Progenitor cell of endocrine pancreas (in vitro differentiated cells): ENCODE measurements at places on chromosomes 13 and 19.
A peak's percentile ranks its signal among the peaks of the same experiment; 100 is the strongest.

- no peaks in the 10 kb centered on the region for H3K27me3 ChIP-seq
- no peak for DNase-seq
- H3K4me3 ChIP-seq, result no peak overlapping the region
- peaks cover 26% of the 10 kb centered on the region for H3K36me3 ChIP-seq
Measured at GRCh38 chr19:4052993-4053422, 13.7 kb downstream of the ZBTB7A start.

- no peak for DNase-seq
- H3K36me3 ChIP-seq, result peaks cover 17% of the 10 kb centered on the region
- H3K27ac ChIP-seq, result peak overlapping the region; percentile 50
- H3K4me1 ChIP-seq, result peaks cover 17% of the 10 kb centered on the region
- H3K27me3 ChIP-seq, result no peaks in the 10 kb centered on the region
- no peak overlapping the region for H3K4me3 ChIP-seq
Measured at GRCh38 chr13:52034616-52035226, 10.2 kb downstream of the UTP14C start.

DNA sequence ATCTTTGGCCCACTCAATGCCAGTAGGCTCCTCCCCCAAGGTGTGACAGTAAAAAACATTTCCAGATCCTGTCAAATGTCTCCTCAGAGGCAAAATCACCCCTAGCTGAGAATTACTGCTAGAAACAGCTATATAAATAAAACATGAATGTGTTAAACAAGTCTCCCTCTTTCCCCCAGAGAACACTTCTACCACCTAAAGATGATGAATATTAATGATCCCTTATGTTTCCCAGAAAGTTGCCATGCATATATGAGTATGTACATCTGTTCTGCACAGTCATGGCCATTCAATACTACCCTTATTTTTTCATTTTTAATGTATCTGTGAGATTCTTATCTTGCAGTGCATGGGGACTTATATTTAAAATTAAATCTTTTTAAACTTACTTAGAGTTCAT is 230.0 kb downstream of the SHISA2 start:
- no peaks in the 10 kb centered on the region for H3K27me3 ChIP-seq
- H3K36me3 ChIP-seq, result peaks cover 1% of the 10 kb centered on the region
- no peak overlapping the region for H3K27ac ChIP-seq
- H3K4me3 ChIP-seq, result no peak overlapping the region
- peaks cover 3% of the 10 kb centered on the region for H3K4me1 ChIP-seq

DNA sequence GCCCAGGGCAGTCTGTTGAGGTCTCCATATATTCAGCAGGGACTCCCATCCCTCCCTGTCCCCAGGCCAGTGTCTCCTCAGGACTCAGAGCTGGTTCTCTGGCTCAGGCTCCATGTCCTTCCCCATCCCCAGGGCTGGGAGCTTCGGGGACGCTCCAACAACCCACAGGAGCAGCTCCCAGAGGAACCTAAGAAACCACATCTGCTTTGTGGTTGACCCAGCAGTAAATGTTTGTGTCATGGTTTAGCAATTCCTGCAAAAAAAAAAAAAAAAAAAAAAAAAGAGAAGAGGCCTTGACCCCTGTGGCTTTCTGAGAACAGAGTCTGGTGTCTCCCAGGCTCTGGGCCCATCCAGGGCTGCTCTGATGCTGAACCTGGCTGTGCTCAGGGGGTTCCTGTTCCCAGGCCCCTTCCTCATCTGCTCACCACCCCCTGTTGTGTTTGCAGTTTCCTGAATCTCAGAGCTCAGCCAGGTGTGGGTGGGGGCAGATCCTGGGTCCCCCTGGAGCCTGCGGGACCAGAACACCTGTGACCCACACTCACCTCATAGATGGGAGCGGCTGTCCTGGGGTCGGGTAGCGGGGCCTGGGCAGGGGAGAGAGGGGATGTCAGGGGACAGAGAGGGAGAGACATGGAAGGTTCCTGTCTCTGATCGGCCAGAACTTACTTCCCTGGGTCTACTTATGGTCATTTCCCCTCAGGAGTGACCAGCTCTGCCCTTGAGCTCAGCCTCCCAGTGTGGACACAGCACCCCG is 25.2 kb upstream of the CEACAM1 start:
- H3K27me3 ChIP-seq, result peaks cover 4% of the 10 kb centered on the region
- H3K4me1 ChIP-seq, result peaks cover 6% of the 10 kb centered on the region
- peaks cover 5% of the 10 kb centered on the region for H3K36me3 ChIP-seq
- no peak overlapping the region for H3K4me3 ChIP-seq

GRCh38 chr13:41267106-41267505 is 3.7 kb upstream of the MTRF1 start:
- H3K27ac ChIP-seq, result no peak overlapping the region
- DNase-seq, result no peak
- no peak overlapping the region for H3K4me3 ChIP-seq
- peaks cover 8% of the 10 kb centered on the region for H3K36me3 ChIP-seq
- peaks cover 10% of the 10 kb centered on the region for H3K4me1 ChIP-seq

- no peak for DNase-seq
- no peaks in the 10 kb centered on the region for H3K36me3 ChIP-seq
- H3K4me1 ChIP-seq, result no peaks in the 10 kb centered on the region
Measured at GRCh38 chr13:36629057-36629385, 44.8 kb upstream of the SERTM1 start.

- no peaks in the 10 kb centered on the region for H3K27me3 ChIP-seq
- H3K4me1 ChIP-seq, result peaks cover 23% of the 10 kb centered on the region
- no peak overlapping the region for H3K4me3 ChIP-seq
- H3K27ac ChIP-seq, result no peak overlapping the region
- no peak for DNase-seq
- no peaks in the 10 kb centered on the region for H3K36me3 ChIP-seq
Measured at GRCh38 chr13:109844396-109844795, 58.0 kb upstream of the IRS2 start.

GRCh38 chr13:98279473-98280175 is 102.6 kb upstream of the RNF113B start:
- H3K27me3 ChIP-seq, result no peaks in the 10 kb centered on the region
- H3K4me1 ChIP-seq, result peaks cover 26% of the 10 kb centered on the region
- no peak for DNase-seq
- no peaks in the 10 kb centered on the region for H3K36me3 ChIP-seq
- no peak overlapping the region for H3K4me3 ChIP-seq

DNA sequence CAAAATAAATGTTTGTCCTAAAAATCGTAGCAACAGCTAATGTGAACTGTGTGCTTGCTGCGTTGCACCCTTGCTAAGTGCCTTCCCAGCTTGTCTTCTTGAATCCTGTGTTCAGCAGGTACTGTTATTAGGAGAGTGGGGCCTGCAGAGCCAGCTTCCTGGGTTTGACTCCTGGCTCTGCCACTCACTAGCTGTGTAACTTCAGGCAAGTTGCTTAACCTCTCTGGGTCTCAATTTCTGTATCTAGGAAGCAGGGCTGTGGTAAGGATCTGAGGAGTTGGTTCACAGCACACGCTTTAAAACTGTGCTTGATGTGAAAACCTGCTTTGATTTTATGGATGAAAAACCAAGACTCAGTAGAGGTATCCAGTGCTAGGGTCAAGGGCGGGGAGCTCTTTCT is 10.0 kb downstream of the NFIX start:
- no peak for DNase-seq
- no peak overlapping the region for H3K27ac ChIP-seq
- H3K36me3 ChIP-seq, result no peaks in the 10 kb centered on the region
- H3K4me3 ChIP-seq, result no peak overlapping the region

DNA sequence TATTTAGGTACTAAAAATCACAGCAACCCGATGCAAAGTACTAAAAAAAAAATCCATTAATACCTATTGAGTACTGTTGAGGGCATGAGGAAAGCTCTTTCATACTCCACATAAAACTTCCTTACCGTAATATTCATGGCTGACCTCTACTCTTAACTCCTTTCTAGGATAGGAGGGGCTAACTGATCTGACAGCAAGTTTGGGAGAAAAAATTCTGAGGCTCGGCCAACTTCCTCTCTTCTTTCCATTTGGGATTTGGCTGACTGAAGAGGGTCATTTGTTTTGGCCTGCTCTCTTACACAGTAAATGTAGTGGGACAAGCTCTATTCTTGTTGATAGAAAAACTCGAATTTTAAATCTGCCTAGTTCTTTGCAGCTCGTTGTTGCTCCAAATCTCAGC is 9.4 kb upstream of the USPL1 start:
- no peaks in the 10 kb centered on the region for H3K4me1 ChIP-seq
- peaks cover 1% of the 10 kb centered on the region for H3K36me3 ChIP-seq
- no peaks in the 10 kb centered on the region for H3K27me3 ChIP-seq
- H3K4me3 ChIP-seq, result no peak overlapping the region
- H3K27ac ChIP-seq, result no peak overlapping the region

DNA sequence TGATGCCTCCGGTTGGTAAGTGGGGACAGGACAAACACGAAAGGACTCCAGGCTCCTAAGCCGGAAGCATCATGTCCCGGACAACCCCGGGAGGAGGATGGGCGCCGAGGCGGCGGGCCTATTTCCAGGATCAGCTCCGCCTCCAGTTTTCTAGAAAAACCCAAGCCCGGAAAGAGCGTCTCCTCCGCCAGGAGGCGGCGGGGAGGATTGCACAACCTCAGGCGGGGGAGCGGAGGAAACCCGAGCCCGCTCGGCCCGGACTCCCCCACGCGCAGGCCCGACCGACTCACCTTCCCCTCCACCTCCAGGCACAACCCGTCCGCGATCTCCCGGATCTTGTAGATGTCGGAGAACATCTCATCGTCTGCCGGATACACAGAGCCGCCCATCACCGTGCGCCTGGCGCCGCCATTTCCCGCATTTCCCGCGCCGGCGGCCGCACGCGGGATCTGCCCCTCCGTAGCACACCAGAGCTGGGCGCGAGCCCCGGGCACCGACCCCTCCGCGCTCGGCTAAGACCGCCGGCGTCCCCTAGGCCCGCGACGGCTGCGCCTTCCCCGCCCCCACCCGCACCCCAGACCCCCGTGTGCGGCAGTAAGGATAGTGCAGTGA is 455 bp downstream of the TPT1 start:
- H3K4me1 ChIP-seq, result peaks cover 24% of the 10 kb centered on the region
- peaks cover 37% of the 10 kb centered on the region for H3K36me3 ChIP-seq
- peak; percentile 75 for DNase-seq

GRCh38 chr13:85333506-85334020 is 465.7 kb downstream of the SLITRK6 start:
- H3K36me3 ChIP-seq, result no peaks in the 10 kb centered on the region
- H3K4me1 ChIP-seq, result no peaks in the 10 kb centered on the region
- H3K27ac ChIP-seq, result no peak overlapping the region
- no peak overlapping the region for H3K4me3 ChIP-seq
- H3K27me3 ChIP-seq, result no peaks in the 10 kb centered on the region

DNA sequence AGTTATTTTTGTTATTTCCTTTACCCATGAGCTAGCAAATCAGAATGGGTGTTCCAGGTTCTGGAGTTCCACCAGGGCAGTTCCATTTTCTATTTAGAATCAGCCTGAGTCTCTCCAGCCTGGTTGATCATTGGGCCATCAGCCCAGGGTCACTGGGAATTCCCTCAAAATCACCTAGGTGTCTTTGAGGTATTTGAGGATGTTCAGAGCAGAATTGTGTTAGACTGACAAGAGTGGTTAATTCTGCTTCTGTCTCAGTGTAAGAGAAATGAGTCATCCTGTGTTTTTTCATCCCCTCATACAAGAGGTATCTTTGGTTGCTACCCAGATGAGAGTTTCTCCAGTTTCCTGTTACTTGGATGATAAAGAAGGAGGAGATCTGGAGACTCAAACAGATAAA is 11.7 kb downstream of the ZNF66 start:
- no peaks in the 10 kb centered on the region for H3K27me3 ChIP-seq
- no peak overlapping the region for H3K4me3 ChIP-seq
- H3K36me3 ChIP-seq, result peaks cover 46% of the 10 kb centered on the region
- no peak for DNase-seq

GRCh38 chr13:104847922-104848321 is 1687.5 kb downstream of the EFNB2 start:
- no peaks in the 10 kb centered on the region for H3K36me3 ChIP-seq
- H3K27ac ChIP-seq, result no peak overlapping the region
- peaks cover 4% of the 10 kb centered on the region for H3K4me1 ChIP-seq

DNA sequence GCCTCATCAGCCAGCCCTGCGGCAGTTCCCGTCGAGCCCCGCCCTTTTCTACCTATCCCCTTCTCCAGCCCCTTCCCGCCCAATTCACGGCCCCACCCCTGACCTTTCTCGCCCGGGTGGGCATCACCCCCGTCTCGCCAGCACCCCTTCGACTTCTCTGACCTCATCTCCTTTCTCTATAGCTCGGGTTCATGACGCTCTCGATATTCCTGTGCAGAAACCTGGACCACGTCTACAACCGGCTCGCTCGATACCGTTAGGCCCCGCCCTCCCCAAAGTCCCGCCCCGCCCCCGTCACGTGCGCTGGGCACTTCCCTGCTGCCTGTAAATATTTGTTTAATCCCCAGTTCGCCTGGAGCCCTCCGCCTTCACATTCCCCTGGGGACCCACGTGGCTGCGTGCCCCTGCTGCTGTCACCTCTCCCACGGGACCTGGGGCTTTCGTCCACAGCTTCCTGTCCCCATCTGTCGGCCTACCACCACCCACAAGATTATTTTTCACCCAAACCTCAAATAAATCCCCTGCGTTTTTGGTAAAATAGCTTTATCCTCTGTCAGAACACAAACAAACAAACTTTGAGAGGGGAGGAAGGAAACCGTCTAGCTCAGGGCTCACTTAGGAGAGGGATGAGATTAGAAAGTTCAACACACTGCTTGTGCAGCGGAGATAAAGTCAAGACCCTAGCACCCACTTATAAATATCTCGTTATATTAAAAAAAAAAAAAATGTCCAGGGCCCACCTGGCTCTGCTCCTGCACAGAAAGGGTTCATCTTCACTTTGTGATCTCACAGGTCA is 5.1 kb downstream of the CD37 start:
- H3K27me3 ChIP-seq, result no peaks in the 10 kb centered on the region
- H3K36me3 ChIP-seq, result peaks cover 44% of the 10 kb centered on the region
- peaks cover 15% of the 10 kb centered on the region for H3K4me1 ChIP-seq
- H3K4me3 ChIP-seq, result peak overlapping the region; percentile 35
- peak overlapping the region; percentile 93 for H3K27ac ChIP-seq
- DNase-seq, result no peak

DNA sequence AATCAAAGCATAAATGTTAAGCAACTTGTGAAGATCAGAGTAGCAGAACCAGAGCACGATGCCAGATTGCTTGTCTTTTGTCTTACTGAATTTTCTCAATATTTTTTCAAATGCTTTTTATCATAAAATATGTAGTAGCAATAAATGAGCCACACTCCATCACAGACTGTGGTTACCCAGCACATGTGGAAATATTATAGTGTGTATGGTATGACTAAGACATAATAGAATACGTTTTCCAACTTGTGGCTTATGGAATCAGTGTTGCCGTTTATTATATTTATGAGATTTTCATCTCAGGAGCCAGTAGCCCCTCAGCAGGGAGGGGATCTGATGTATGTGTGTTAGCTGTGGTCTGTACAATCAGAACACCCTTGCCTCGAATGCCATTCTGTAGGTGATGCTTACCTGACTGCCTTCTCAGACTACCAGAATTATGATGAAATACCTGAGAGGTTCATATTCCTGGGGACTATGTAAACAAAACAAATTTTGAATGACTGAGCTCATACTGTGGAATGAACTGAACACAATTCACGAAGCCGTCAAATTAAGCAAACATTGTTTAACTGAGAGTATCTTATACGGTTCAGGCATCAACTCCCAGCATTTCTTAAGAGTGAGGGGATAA is 1.9 kb downstream of the SCEL start:
- peaks cover 4% of the 10 kb centered on the region for H3K4me1 ChIP-seq
- no peak overlapping the region for H3K27ac ChIP-seq
- DNase-seq, result no peak
- no peaks in the 10 kb centered on the region for H3K36me3 ChIP-seq
- H3K4me3 ChIP-seq, result no peak overlapping the region
- no peaks in the 10 kb centered on the region for H3K27me3 ChIP-seq

- H3K4me3 ChIP-seq, result no peak overlapping the region
- H3K36me3 ChIP-seq, result no peaks in the 10 kb centered on the region
- peaks cover 2% of the 10 kb centered on the region for H3K4me1 ChIP-seq
- H3K27ac ChIP-seq, result no peak overlapping the region
Measured at GRCh38 chr19:43425567-43426392, 11.1 kb downstream of the TEX101 start.
